Endodermal cell (in vitro differentiated cells): ENCODE measurements at places on chromosomes 3 and 15. TPM values are rescaled to one million over a fixed set of nuclear protein-coding genes. Genes with fewer than 3 reads are reported as not detected.

- no peak for DNase-seq
Measured at GRCh38 chr3:39879581-39879980, 70.2 kb downstream of the MYRIP start.

GRCh38 chr15:86300390-86301125 is 220.9 kb downstream of the AGBL1 start:
- DNase-seq = no peak

DNA sequence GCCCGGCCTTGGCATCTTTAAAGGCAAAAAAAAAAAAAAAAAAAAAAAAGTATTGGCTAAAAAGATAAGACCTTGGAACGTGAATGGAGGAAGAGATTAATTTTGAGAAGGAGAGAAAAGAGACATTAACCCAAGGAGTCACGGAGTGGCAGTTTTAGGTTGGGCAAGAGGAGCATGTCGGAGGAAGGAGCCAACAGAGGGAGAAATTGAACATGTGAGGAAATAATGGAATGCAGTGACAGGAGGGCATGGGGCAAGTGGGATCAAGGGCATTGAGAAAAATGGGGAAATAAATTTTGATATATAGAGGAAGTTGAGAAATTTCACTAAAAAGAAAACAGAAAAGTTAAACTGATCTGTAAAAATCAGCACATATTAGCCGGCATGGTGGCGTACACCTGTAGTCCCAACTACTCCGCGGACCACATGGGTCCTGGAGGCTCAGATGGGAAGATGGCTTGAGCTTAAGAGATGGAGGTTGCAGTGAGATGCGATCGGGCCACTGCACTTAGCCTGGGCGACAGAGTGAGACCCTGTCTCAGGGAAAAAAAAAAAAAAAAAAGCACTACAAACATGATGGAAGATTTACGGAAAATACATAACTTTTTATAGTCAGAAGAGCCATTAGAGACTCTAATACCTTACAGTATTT is 1.2 kb downstream of the HAUS2 start:
- no peak for DNase-seq

GRCh38 chr3:55489798-55490132 is 2.7 kb upstream of the WNT5A start:
- DNase-seq = peak; percentile 82

DNA sequence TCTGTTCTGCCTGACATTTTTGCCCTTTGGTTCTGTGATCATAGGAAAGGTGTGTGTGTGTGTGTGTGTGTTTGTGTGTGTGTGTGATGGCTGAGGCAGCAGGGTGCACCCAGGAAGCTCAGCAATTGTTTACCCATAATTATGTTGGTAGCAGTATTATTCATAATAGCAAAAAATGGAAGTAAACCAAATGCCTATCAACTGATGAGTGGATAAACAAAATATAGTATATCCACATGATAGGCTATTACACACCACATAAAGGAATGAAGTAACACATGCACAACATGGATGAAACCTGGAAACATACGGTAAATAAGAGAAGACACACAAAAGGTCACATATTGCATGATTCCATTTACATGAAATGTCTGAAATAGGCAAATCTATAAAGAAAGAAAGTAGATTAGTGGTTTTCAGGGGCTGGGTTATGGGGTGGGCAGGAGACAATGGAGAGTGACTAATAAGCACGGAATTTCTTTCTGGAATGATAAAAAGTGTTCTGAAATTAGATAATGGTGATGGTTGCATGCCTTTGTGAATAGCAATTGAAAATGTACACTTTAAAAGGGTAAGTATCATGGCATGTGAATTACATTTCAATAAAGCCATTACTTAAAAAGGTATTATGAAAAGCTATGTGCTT is 167.2 kb downstream of the POLR2M start:
- DNase-seq = no peak

DNA sequence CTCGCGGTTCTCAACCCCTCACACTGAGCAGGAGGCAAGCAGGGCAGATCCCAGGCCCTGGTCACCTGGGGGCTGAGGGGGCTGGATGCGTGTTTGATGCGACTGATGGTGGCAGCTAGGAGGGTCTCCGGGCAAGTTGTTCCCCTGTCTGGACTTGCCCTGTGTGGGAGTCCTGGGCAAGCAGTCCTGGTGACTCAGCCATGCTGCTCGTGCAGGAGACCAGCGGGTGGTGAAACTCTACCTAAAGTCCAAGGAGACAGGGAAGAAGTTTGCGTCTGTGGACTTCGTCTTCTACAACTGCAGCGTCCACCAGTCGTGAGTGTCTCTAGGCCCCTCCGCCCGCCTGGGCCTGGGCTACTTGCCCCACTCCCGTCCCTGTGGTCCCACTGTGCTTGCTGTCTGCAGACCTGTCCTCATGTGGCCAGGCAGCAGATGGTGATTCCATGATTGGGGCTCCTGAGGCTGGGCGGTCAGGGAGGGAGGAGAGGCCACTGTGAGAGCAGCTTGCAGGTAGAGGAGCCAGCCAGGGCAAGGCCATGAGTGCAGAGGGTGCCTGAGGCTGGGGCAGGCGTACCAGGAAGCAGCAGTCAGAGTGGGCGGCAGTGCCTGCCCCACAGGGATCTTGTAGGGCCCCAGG is 23.1 kb downstream of the PLXNA1 start:
- DNase-seq = no peak

DNA sequence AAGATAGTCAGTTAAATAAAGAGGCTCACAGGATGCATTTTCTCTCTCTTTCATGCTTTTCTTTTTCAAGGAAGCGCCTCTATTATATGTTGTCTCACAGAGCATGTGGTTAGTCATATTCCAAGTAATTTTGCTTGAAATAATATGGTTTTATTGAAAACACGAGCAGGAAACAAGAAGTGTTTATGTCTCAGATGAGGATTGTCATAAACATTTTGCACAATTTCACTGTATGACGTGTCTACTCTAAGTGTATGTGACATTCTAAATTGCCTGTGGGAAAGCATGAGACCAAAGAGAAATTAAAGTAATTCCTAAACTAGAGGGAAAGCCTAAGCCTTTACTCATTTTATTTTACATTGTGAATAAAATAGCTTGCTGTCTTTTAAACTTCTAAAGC is 818.6 kb downstream of the EPHA3 start:
- DNase-seq = no peak

GRCh38 chr15:42163947-42164550 is 7.6 kb upstream of the PLA2G4F start:
- DNase-seq = no peak

- DNase-seq = no peak
Measured at GRCh38 chr15:35496585-35496984, 49.4 kb downstream of the DPH6 start.

- DNase-seq = no peak
Measured at GRCh38 chr15:60395276-60396011, 2.3 kb downstream of the ANXA2 start.

- no peak for DNase-seq
Measured at GRCh38 chr3:32037932-32038267, 56.4 kb downstream of the ZNF860 start.

GRCh38 chr3:138356730-138357405 is 8.5 kb downstream of the MRAS start:
- DNase-seq = no peak

DNA sequence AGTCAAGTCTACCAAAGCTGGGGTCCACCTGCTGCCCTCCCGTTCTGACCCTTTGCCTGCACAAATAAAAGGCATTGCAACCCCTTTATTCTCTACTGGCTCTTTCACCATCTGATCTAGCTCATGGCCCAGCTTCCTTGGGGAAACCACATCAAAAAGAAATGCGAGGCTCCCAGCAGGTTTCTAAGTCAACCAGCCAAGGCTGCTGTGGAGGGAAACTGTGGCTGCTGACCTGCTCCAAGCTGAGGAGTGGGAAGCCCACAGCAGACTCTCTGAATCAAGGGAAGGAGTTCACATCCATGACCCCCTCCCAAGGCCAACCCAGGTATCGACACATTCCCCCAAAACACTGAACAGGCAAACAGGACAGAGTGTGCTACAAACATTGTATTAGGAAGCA is 25.2 kb upstream of the SLCO2A1 start:
- DNase-seq = peak; percentile 20

- DNase-seq = no peak
Measured at GRCh38 chr3:40848421-40848820, 323.7 kb downstream of the ZNF621 start.

DNA sequence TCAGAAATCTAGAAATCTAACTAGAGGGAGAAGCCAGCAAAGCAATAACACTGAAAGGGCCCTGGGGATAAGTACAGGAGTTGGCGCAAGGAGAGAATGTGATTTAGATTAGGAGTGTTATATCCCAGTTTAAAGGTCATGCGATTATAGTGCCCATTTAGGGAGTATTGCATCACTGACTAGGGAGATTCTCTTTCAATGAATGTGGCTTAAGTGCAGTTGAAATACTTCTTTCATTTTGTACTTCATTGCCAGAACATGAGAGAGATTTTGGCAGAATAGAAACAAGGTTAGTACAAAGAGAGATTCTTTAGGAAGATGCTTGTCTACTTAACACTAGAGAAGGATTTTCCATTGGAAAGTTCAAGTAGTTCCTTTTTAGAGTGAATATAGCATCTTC is 13.9 kb downstream of the ROBO2 start:
- DNase-seq = no peak

GRCh38 chr3:53577506-53577905 is 83.1 kb downstream of the CACNA1D start:
- DNase-seq = no peak

DNA sequence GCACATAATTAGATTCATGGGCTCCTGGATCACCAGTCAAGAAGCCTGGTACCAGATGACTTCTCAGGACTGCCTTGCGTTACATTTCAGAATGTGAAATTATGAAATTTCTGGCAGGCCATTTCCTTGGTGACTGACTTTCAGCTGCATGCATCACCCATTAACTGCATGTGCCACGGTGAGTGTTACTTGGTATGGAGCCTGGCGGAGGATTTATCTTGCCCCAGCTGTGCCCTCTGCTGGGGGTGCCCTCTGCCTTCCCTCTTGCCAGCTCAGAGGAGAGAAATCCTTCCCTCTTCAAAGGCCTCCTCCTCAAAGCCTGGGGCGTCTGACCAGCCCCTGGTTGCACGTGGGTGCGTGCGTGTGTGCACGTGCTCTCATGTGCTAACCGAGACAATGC is 57.7 kb upstream of the CTSH start:
- DNase-seq = no peak

DNA sequence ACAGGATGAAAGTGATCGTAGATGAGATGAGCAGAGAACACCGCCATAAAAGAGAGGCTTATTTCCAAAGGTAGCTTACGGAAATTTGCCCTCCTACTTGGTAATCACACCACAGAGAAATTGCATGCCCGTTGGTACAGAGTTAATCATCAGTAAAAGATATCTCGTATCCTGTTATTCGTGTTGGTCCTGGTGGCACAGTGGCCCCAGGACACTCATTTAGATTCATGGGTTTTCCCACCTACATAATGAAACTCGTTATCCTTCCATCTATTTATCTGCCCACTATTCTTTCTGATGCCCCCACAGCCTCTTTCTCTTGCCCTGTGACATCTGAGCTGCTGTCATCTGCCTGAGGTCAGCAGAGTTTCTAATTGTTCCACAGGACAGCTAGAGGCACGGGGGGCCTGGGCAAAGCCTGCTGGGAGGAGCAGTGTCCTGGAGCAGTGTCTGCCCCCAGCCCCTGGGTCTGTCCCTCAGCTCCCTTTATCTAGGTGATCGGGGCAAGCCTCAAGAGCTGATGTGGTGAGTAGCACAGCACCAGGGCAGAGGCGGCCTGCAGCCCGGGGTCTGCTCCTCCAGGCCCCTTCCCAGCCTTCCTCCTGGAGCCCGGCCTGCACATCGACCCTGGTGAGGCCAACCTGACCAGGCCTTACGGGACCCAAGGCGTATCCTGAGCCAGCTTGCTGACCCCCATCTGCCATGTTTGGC is 42.2 kb downstream of the PXYLP1 start:
- no peak for DNase-seq

DNA sequence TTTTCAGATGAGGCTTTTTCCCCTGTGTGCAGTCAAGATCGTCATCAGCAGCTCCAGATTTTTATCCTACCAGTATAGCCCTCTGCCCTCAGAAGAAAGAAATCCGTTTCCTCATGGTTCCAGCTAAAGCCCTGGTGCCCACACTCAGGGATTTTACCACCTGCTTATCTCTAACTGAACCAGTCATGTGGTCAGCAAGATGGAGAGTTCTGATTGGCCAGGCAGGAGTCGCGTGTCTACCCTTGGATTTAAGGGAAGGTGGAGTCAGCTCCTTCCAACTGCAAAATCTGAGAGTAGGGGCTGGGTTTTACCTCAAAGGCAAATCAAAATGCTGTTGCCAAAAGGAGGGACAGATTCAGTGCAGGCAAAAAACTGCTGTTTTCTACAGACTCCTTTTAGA is 135.3 kb downstream of the LRTM1 start:
- no peak for DNase-seq

DNA sequence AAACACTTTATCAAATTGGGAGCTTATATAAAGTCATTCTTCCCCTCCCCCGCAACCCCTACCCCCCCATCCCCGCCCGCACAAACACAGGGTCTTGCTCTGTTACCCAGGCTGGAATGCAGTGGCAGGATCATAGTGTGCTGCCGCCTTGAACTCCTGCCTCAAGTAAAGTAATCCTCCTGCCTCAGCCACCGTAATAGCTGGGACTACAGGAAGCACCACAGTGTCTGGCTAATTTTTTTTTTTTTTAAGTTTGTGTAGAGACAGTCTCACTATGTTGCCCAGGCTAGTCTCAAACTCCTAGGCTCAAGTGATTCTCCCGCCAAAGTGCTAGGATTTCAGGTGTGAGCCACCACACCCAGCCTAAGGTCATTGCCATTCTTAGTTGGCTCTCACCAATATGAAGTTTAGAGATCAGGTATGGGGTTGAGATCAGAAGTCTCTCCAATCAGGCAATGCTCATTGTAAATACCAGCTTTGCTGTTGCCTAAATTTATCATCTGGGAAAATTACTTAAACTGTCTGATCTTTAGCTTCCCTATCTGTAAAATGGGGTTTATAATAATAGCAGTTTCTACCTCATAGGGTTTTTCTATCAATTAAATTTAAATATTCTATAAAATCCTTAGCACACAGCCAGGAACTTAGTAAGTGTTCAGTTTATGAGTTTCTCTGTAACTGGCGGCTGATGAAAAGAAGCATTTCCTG is 60.3 kb downstream of the TGFBR2 start:
- DNase-seq = no peak

- DNase-seq = no peak
Measured at GRCh38 chr15:96273317-96274086, 57.0 kb upstream of the NR2F2 start.

GRCh38 chr3:53731934-53732624 is 114.1 kb downstream of the CHDH start:
- no peak for DNase-seq

DNA sequence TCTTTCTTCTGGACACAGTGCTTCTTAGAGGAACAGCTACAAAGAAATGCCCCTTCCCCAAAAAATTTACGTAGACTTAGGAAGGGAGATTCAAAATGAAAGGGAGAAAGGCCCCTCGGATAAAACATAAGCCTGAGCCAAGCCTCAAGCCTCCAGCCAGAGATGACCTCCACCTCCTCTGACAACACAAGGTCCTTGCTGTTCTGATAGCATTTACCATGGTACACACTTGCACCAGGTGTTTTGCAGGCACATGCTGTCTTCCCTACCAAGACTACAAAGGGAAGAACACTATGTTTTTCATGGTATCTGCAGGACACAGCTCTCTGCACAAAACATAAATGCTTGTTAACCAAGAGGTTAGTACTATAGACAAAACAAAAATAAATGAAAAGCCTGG is 27.8 kb downstream of the RYK start:
- DNase-seq = no peak

- peak; percentile 78 for DNase-seq
Measured at GRCh38 chr3:143119974-143120715, 574 bp downstream of the CHST2 start.

The ADAMTSL3 gene
- 1.7 to 3.7 TPM (median 3.4 TPM) in 3 replicates for total RNA-seq

The ISLR gene
- 0.29 and 0.41 TPM in 2 replicates for total RNA-seq

The C3orf85 gene
- not detected in 3 replicates for total RNA-seq

The ACKR4 gene
- total RNA-seq = not detected in 2 replicates

The SERINC4 gene
- 0.14 to 0.15 TPM in 2 of 3 replicates, not detected in the other for total RNA-seq

The EPHA3 gene
- total RNA-seq = 0.18 to 5.3 TPM (median 0.27 TPM) in 3 replicates

The SLC6A20 gene
- 0.23 to 1.1 TPM (median 0.29 TPM) in 3 replicates for total RNA-seq

The IQCF5 gene
- total RNA-seq = not detected in 3 replicates
